Muscle of back (tissue), 13 donors: ENCODE measurements at places on chromosomes 6 and 20.

- DNase-seq: no peak
These were observed 435.0 kb downstream of the HAO1 start for GRCh38 chr20:7505152-7505834.

- no peak for DNase-seq
These were observed 6.4 kb downstream of the LZTS3 start for GRCh38 chr20:3166913-3167342.

- peak; percentile 80 for DNase-seq
These were observed 15.8 kb upstream of the RBPJL start for GRCh38 chr20:45290677-45291355.

- DNase-seq: no peak
These were observed 115.5 kb downstream of the DOK5 start for GRCh38 chr20:54590856-54591255.

- peak; percentile 44 for DNase-seq
These were observed 87.7 kb downstream of the PDE7B start for GRCh38 chr6:135939208-135939591.

GRCh38 chr6:132401618-132402285, 477 bp upstream of the MOXD1 start:
- no peak for DNase-seq
